ENCODE measurements at places on chromosomes 16 and 17. TPM values are rescaled to one million over a fixed set of nuclear protein-coding genes. Genes with fewer than 3 reads are reported as not detected.

Gene CCL16
- polyA plus RNA-seq, result 0.39 TPM

Gene PRSS21
- polyA plus RNA-seq, result 0.28 TPM

- DNase-seq, result no peak
These were observed 14.6 kb downstream of the SREBF1 start for GRCh38 chr17:17822189-17822588.

- DNase-seq, result no peak
These were observed 71.7 kb downstream of the SHCBP1 start for GRCh38 chr16:46549477-46549876.

Data from forelimb muscle (tissue), 1 donor.